ENCODE measurements at places on chromosomes 2 and 18.

- no peak for DNase-seq
These were observed 7.3 kb downstream of the PPP3R1 start for GRCh38 chr2:68245066-68245465.

- no peak for DNase-seq
These were observed 180.1 kb upstream of the OSR1 start for GRCh38 chr2:19538411-19538963.

GRCh38 chr2:53724536-53724935, 43.1 kb upstream of the CHAC2 start:
- no peak for DNase-seq

DNA sequence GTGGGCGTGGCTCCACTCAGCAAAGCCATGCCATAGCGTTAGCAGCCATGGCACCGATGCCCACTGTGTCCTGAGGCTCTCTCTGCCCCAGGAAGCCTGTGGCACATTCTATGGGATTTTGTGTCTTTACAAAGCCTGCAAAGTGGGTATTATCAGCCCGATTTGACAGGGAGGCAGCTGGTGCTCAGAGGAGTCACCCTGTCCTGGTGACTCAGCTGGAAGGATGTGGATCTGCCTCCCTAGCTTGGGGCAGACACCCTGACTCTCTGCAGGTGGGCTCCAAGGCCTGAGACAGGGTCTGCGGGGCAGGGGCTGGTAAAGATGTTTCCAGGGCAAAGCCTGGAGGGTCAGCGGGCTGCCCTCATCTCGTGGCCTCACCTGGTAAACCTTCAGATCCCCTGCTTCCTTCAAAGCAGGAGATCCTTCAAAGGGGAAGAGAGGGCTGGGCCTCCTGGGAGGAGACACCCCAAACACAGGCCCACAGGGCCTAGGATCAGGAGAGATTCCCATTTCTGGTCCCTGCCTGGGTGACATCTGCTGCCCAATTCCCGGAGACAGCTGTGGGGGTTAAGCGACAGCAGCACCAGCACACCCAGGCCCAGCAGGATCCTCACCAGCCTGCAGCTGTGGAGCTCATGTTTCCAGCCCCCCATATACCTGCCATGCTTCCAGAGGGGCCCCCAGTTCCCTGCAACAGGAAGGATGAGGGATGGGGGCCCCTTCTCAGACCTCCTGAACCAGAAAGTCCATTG, 3.0 kb upstream of the ASB1 start:
- no peak for DNase-seq

DNA sequence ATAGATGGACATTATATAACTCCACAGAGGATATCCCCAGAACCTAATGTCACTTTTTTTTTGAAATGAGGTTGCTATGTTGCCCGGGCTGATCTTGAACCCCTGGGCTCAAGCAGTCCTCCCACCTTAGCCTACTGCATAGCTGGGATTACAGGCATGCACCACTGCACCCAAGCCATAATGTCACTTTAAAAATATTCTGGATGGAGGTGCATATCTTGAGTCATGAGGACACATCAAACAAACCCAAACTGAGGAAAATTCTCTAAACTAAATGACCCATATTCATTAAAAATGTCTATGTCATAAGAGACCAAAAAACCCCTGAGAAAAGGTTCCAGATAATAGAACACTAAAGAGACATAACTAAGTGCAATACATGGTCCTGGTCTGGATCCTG, 36.3 kb downstream of the OSGEPL1 start:
- DNase-seq = no peak

DNA sequence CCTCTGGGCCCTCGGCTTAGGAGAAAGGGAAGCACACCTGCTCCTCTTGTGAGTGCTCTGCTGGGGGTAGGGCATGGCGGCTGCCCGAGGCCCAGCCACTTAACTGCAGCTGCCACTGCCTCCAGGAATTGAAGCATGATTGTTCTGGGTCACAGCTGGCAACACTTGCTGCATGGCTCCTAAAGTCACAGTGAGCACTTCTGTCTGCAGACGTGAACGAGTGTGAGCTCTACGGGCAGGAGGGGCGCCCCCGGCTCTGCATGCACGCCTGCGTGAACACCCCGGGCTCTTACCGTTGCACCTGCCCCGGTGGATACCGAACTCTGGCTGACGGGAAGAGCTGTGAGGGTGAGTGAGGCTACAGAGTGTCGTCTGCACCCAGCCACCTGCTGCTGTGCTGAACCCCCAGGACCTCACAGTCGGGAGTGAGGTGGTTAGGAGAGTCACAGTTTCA, 44.4 kb downstream of the FBLN7 start:
- peak; percentile 54 for DNase-seq

DNA sequence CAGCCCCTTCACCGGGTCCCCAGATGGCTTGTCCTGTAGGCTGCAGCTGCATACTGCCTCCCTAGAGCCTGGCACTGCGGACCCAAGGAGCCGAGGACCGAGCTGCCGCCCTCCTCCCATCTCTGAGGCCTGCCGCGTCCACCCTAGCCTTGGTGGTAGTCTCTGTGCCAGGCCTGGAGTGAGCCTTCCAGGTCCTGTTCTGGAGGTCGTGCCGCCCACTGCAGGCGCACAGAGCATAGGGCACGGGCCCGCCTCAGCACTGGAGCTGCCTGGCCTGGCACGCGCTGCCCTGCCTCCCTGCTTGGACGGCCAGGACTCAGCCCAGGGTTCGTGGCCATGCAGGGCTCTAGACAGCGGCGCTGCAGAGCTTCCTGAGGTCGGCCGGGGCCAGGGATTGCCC, 239.5 kb downstream of the DCDC2C start:
- no peak for DNase-seq

DNA sequence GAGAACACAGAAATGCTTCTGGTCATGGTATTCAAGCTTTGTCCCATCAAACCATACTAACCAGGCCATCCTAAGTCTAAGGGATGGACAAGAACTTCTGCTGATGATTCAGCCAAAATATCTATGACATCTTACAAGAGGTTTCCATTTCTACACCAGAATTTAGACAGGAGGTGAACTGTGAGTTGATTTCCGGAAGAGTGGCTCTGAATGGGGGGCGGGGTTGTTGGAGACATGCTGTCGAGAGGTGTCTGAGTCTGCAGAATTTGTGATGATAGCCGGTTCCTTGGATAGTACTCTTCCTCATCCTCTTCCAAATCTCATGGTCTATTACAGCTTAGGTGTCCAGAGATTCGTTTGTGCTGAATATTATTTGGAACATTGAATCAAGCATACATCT, 408.7 kb upstream of the TCF4 start:
- DNase-seq = no peak

- DNase-seq = peak; percentile 20
These were observed 773 bp downstream of the CMPK2 start for GRCh38 chr2:6864923-6865345.

GRCh38 chr2:53286345-53286744, 481.3 kb upstream of the CHAC2 start:
- no peak for DNase-seq

DNA sequence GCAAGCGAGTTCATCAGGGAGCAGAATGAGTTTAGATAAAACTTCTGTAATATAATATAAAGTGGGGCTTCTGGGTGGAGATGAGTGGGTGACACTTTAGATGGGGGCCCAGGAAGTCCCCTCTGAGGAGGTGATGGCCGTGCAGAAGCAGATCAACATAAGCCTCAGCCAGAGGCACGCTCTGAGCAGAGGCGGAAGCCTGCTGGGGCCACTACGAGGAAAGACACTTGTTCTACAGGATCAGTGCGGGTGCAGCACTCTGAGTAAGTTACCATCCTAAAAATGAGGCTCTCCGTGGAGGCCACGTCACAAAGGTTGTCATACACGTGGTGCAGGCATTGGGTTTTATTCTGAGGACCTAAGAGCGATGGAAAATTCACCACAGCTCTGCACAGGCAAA, 22.3 kb downstream of the TMEM18 start:
- DNase-seq = no peak

GRCh38 chr18:36411745-36412168, 114.2 kb downstream of the FHOD3 start:
- no peak for DNase-seq

DNA sequence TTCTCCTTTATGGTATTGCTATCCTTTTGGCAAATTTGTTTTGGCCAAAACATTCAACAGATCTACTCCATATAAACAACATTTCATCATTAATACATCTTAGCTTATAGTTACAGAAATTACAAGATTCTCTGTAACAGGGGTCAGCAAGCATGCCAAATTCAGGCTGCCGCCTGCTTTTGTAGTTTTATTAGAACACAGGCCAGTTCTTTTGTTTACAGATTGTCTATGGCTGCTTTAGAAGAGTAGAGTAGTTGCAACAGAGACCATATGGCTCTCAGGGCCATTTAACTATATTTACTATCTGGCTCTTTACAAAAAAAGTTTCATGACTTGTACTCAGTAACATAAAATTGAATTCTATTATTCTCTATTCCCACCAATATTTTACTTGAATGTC, 53.9 kb downstream of the LNPK start:
- DNase-seq = no peak

GRCh38 chr18:22844190-22844589, 88.9 kb upstream of the RBBP8 start:
- no peak for DNase-seq

DNA sequence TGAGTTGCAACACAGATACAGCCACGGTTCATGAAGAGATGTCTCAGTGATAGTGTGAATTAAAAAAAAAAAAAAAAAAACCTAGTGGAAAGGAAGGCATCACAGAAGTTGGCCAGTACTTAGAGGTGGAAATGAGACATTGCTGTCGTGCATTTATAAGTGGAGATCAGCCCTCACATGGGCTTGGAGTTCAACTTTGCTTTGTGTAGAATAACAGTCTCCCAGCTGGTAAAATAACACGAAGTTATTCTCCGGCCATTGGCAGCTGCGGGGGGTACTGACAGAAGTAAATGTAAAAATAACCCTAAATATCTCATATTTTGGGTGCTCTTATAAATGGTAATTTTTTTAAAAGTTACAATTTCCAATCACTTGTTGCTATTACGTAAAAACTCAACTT, 98.8 kb upstream of the TMEM18 start:
- no peak for DNase-seq

GRCh38 chr2:3101016-3101942, 276.3 kb downstream of the EIPR1 start:
- no peak for DNase-seq

GRCh38 chr2:33395655-33396249, 80.7 kb upstream of the RASGRP3 start:
- DNase-seq = no peak

- DNase-seq = no peak
These were observed 1089.4 kb upstream of the SLC39A10 start for GRCh38 chr2:194567661-194568017.

DNA sequence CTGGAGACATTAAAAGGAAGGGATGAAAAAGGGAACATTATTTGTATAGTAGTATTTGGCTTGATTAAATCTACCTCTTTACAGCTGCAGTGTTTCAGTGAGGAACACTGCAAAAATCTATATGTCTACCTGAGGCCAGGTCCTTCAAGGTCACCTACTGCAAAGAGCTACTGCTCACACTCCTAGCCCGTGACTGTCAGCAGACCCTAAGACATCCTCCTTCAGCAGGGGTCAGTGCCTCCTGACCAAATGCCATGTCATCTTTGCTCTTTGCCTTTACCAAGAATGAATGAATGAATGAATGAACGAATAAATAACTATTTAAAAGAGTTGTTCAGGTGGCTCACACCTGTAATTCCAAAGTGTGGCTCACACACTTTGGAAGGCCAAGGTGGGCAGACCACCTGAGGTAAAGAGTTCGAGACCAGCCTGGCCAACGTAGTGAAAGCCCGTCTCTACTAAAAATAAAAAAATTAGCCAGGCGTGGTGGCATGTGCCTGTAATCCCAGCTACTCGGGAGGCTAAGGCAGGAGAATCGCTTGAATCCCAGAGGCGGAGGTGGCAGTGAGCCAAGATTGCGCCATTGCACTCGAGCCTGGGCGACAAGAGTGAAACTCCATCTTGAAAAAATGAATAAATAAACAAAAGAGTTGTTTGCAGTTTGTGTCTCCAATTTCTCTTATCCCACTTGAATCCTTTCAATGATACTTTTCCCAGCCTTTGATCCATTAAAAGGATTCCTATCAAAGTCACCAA, 84.3 kb upstream of the GRB14 start:
- no peak for DNase-seq

DNA sequence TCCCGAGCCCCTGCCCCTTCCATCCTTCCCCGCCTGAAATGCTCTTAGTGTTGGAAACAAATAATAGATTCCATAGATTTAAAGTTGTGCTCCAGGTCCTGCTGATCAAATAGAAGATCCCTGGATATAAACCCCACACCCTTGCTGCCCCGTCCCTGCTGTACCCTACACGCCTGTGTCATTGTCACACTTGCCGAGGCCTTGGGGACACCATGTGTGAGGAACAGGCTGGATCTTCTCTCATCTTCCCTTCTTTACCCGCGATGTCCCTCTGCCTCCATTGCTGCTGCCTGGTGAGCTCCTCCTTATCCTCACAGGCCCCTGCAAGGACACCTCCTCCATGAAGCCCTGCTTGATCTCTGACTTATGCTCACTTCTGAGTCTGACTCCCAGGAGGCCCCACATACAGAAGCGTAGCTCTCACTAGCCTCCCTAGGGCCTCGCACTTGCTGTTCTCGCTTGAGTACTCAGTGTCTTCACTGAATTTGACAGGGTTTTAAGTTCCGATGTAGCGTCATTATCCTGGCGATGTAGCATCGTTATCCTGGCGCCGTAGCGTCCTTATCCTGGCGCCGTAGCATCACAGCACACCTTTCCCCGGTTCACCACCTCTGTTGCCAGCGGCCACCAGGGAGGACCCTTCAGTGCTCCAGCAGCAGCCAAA, 221.9 kb downstream of the NDUFA10 start:
- no peak for DNase-seq

DNA sequence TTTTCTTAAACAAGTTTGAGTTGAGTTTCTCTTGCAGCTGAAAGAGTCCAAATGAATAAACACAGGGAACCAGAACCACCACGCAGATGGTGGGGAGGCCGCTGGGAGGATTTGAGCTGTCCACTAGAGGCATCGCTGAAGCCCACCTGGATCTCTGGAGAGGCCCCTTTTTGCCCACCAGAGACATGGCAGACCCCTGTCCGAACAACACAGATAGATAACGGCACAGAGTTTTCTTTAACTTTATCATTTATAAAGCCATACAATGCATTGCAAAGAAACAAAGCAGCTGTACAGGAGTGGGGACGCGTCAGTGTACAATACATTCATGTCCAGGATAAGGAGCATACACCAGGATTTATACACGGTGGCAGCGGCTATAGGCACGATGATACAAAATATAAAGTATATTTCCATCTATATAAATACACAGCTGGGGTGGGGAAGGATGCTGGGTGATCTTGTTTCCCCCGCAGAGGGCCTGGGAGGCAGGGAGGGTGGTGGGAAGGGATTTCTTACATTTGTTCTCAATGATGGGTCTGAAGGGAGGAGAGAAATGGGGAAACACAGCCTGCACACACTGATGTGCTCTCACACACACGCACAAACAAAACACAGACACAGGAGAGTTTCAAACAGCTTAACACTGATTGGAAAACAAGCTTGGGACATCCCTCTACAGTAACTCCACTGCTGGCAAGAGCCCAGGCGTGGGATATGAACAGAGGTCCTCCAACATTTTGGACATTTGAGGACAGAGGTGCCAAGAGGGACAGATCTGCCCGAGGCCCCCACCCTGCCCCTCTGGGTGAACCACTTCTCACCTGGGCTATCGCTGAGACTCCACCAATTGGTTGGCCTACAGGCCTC, 203.0 kb downstream of the TNS1 start:
- DNase-seq = no peak

- no peak for DNase-seq
These were observed 339.9 kb upstream of the LRRTM4 start for GRCh38 chr2:77862120-77862519.
